ENCODE measurements at places on chromosomes 5 and 9.

DNA sequence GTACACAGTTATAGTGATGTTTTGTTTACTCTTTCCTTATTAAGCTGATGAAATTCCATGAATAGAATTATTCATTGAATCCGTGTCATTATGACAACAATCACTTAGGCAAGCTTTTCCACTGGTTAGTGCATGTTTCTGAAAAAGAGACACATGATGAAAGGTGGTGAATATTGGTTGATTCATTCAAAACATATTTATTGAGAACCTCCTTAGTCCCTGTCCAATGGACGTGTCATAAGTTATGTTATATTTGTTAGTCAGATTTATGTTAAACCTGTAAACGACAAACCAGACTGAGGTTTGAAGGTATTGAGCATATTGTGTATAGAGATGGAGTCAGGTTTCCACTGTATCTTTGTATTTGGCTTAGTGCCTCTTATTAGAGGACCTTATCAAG, 1888.9 kb upstream of the CDH6 start:
- DNase-seq = no peak

DNA sequence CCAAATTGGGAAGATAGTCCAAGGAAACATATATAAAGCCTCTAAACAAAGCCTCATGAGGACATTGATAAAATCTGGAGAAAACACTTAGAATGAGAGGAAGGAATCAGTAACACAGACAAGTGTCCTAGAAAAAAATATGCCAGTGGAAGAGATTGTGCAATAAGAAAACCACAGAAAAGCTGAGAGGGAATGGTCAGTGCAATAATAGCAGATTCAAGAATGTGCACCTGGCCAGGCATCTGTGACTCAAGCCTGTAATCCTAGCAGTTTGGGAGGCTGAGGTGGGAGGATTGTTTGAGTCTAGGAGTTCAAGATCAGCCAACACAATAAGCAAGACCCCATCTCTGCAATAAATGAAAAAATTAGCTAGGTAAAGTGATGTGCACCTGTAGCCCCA, 691.2 kb upstream of the CDH6 start:
- DNase-seq = no peak

- no peak for DNase-seq
These were observed 29.9 kb upstream of the GNA14 start for GRCh38 chr9:77677957-77678535.

- no peak for DNase-seq
These were observed 8.1 kb downstream of the TAL2 start for GRCh38 chr9:105670315-105670714.

GRCh38 chr5:149497357-149497756, 53.9 kb downstream of the CSNK1A1 start:
- no peak for DNase-seq

DNA sequence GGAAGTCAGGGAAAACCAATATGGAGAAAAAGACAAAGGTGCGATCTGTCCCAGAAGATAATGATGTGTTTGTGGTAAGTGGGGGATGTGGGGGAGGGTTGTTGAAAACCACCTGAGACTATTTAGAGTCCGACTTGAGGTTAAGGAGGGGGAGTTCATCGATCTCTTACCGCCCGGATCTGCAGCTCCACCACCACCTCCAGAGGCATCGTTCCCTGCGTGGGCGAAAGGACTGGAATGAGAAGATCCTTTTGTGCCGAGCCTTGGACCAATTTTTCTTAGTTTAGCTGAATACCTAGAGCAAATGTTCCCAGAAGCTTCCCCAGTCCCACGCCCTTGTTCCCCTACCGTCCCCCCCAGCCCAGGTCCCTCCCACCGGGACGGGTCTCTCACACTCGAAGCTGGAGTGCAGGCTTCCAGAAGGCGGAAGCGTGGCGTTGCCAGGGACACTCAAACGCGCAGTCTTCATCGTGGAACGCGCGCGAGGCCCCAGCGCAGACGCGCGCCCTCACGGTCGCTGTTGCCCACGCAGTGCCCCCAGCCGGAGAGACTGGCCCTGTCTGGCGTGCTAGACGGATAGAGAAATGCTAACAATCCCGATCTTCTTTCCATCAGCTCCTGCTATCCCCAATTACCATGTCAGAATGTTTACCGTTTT, at the start of gene SPATA6L:
Gene SPATA6L (minus strand): TSS at position 439 of the 658 bp plus-strand sequence. CDS start 230 bp downstream, at position 209.
- no peak for DNase-seq

DNA sequence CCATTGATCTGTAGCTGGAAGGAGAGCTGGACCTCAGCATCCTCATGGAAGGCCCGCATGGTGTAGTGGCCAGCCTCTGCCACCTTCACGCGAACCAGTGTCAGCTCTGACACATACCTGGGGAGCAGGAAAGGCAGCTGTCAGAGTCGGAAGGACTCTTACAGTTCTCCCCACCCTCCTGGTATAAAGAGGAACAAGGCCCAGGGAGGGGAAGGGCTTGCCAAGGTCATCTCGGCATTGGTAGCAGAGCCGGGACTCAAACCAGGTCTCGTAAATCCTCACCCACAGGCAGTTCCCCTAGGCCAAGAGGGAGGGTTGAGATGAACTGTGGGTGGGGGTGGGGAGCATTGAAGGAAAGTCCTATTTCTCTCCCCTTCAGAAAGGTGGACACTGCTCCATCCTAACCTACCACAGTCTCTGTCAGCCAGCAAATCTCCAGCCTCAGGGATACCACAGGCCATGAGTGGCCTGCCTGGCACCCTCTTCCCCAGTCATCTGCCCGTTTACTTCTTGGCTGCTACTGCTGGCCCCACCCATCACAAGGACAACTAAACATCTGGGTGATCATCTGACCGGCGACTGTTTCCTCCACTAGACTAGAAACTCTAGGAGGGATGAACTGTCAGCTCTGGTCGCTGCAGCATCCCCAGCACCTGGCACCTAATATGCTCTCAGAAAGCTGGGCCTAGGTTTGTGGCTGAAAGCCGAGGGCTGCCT, 23.5 kb downstream of the PDGFRB start:
- no peak for DNase-seq

- no peak for DNase-seq
These were observed 16.2 kb upstream of the TNIP1 start for GRCh38 chr5:151097061-151097460.

- peak; percentile 38 for DNase-seq
These were observed 37.0 kb downstream of the CXXC5 start for GRCh38 chr5:139684881-139685749.

DNA sequence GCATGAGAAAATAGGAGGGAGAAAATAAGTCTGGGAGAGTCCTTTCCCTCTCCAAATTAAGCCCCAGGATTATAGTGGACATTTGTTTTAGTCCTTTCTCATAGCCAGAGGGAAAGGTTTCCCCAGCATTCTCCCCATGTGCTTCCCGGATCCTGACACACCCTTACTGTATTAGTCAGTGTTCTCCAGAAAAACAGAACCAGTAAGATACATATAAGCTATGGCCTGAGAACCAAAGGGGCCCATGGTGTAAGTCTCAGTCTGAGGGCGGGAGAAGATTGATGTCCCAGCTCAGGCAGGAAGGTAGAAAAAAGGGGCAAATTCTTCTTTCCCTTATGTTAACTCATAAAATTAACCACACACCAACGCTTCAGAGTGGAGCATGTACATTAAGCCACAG, 25.6 kb upstream of the SPATA31D4 start:
- DNase-seq = no peak

DNA sequence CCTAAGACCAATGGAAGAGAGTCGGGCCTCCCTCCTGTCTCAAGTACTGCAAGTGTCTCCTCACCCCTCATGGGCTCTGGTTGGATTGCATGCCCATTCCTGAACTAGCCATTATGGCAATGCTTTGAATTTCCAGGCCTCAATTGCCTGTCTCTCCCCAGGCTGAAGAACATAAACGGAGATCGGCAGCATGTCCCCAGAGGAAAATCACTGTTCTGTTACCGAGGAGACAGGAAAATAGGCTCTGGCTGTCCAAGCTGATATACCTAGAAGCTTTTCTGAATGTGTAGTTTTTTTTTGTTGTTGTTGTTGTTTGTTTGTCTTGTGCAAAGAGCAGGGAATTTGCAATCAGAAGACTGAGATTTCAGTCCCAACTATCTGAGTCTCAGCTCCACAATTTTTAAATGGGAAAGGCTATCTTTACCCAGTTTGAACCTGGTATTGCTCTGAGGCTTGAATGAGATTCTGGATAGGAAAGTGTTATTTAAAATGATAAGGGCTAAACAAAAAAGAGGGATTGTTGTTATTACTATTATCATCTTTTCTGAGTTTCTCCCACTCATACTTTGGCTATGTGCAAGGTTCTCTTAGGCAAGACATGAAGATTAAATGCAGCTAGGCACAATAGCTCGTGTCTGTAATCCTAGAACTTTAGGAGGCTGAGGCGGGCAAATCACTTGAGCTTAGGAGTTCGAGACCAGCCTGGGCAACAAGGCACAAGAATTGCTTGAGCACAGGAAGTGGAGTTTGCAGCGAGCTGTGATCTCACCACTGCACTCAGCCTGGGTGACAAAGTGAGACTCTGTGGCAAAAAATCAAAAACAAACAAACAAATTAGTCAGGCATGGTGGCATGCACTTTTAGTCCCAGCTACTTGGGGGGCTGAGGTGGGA, 77.2 kb upstream of the KLF9 start:
- DNase-seq = no peak

DNA sequence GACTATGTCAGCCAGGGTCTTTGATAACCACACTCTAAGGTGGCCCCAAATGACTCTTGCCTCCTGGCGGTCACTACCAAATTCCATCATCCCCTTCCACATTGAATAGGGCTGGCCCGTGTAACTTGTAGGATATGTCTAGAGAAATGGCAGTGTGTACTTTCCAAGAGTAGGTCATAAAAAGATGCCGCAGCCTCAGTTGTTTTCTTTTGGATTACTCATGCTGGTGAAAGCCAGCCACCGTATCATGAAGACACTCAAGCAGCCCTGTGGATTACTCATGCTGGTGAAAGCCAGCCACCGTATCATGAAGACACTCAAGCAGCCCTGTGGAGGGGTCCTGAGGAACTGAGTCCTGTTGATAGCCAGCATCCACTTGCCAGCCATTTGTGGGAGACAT, 172.0 kb upstream of the TBC1D2 start:
- DNase-seq = no peak
